ENCODE measurements at places on chromosomes 2 and 18. TPM values are rescaled to one million over a fixed set of nuclear protein-coding genes. Genes with fewer than 3 reads are reported as not detected.

DNA sequence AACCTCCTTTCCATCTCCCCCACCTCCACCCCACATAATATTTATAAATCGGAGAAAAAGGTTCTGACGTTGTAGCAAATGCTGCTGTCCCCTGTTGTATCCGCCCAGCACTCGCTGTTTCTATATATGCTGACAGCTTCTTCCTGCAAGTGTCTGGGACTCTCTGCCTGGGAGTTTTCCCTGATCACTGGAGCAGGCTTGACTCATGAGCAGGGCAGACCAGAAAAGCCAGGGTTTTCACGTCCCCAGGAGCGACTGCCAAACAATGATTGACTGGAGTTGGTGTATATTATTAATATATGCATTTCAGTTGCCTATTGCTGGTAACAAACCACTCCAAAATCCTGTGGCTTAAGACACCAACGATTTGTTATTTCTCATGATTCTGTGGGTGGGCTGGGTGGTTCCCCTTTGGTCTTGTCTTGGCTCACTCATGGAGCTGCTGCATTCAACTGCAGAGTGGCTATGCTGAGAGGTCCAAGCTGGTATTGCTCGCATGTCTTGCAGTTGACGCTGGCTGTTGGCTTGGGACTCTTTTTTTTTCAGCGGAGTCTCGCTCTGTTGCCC is 21.2 kb upstream of the ASXL2 start:
- no peak for ATAC-seq

GRCh38 chr18:74226156-74226555 is 65.6 kb downstream of the CYB5A start:
- ATAC-seq: no peak

DNA sequence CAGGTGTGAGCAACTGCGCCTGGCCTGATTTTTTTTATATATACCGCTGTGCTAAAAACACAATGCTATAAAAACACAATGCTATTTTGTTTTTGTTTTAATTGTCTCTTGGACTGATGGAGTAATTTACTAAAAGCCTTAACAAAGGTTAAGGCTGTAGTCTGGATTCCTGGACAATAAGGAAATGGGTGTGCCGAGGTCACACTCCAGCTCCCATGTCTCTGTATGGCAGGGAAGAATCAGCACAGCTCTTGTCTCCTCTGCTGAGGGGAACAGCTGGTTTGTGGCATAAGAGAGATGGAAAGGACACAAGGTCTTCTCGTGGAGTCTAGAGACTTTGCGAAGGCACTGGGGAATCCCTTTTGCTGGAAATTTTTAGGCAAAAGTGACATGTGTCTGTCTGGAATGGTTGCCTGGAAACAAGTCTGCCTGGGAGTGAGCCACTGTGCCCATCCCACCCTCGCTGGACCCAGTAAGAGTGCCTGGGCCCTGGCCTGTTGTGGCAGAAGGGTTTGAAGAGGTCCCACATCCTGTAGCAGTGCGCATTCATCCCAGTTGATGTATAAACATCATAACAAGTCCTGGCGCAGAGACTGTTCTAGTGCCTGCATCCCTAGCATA is 73.1 kb downstream of the MAPK4 start:
- no peak for ATAC-seq

Gene CHRNG
- total RNA-seq: 0.96 TPM

Gene CD302
- 1.5 TPM for total RNA-seq

Data from motor neuron (in vitro differentiated cells).